Sciatic nerve (tissue), 2 donors: ENCODE measurements at places on chromosomes 6 and 20. TPM values are rescaled to one million over a fixed set of nuclear protein-coding genes. Genes with fewer than 3 reads are reported as not detected.
A peak's percentile ranks its signal among the peaks of the same experiment; 100 is the strongest.

GRCh38 chr6:131281471-131282270 is 146.4 kb downstream of the AKAP7 start:
- DNase-seq, result peak; percentile 60

DNA sequence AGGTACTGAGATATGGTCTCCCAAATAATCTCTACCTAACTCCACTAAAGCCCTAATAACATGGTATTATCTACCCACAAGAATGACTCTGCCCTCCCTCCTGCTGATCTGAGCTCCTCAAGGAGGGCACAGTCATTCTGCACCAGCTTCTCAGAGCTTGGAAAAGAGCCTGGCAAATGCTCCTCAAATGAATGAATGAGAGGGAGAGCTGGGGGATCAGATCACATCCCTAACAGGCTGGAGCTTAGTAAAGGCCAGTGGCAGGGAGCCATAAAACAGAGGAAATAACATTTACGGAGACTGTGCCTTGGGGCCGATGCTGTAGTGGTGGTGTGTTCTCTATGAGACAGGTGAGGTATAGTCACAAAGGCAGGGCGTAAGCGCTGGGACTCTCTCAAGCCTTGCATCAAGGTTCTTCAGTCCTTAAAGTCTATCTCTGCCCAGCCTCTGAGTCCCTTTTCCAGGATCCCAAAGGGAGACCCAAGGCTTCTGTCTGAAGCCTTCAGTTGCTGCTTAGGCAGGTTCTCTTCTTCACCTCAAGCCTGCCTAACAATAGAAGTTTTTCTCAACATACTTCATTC is 7.2 kb upstream of the NNAT start:
- DNase-seq, result no peak

DNA sequence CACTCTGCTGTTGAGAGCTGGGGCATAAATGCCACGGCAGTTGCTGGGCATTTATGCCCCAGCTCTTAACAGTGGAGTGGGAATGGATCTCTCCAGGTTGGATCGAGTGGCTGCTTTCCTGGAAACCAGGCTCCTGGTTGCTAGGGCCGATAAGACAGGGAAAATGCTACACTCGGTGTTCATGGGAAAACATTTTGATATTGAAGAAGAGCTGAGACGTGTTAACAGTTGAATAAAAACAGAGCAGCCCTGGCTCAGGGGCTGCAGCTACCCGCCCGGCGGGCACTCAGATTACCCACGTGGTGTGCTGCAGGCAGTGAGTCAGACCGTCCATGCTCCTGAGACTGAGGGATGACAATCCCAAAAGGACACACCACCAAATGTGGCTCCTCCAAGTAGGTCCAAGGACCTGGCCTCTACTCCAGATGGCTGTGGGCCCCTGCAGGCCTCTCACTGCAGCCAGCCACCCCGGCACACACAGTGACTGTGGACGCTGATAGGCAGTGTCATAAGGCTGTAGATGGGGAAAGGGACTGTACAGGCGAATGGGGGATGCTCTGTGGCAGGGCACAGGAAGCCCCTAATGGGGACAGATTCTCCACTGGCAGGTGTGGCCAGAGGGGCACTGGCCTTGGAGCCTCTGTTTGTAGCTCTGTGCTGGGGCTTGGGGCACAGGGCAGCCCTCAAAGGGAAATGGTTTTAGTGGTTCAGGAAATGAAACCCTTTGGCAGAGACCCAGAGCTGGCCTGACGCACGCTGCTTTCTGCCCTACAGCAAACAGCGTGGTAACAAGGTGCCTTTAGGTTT is 237.8 kb downstream of the LY86 start:
- DNase-seq, result peak; percentile 72

The POU5F1 gene
- total RNA-seq, result 0.76 TPM

The PGC gene
- total RNA-seq, result 0.27 TPM
